NCI-H524 treated with DMSO at 0.1 percent for 48 hours (cell line): ENCODE measurements at places on chromosomes 6 and 20.

DNA sequence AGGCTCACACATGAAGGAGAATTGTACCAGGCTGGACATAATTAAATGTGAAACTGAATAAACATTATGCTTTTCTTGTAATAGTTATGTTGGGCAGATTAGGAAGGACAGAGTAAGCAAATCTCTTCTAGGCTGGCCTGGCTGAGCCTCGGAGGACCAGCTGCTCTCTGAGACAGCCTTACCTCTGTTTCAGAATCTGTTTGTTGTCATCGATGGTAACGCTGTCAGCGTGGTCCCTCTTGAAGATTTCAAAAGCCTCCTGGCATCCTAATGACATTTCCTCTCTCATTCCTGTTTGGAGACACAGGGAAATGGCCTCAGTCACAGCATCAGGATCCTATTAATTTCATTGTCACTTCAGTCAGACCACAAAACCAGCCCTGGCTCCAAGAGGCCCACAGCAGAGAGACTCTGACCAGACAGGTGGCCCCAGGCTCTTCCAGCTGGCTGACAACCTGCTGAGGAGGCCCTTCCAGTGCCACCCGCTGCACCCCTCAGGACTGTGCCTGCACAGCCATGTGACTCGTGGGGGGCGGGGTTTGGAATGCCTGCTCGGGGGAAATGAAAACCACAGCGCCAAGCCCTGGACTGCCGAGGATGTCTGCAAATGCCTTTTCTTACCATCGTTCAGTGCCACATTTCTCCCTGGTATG lies 108.5 kb upstream of the KCNK16 start:
- peak; percentile 70 for DNase-seq

GRCh38 chr20:37297066-37297736 lies 7.7 kb downstream of the MANBAL start:
- DNase-seq = no peak

GRCh38 chr20:63529180-63529860 lies 7.9 kb downstream of the PTK6 start:
- no peak for DNase-seq

GRCh38 chr6:133768656-133769295 lies 120.1 kb upstream of the TCF21 start:
- DNase-seq = no peak

DNA sequence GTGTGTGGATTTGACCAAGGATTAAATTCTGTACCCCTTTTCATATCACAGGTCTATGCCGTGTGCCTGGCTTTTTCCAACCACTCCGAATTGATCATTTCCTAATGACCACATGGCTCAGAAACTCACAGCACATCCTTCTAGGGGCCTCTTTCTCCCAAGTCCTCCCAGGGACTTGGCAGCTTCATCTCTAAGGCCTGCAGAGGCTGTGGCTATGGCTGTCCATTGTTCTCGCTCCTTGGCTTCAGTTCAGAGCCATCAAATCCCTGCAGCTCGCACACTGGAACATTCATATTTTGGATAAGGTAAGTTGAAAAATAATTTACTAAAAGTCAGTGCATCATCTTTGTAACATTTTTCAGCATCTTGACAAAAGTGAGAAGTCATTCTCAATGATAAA lies 497.2 kb upstream of the CDH4 start:
- no peak for DNase-seq

GRCh38 chr6:2375443-2375842 lies 130.0 kb upstream of the GMDS start:
- no peak for DNase-seq

GRCh38 chr6:162591517-162591916 lies 136.0 kb downstream of the PRKN start:
- DNase-seq = no peak

DNA sequence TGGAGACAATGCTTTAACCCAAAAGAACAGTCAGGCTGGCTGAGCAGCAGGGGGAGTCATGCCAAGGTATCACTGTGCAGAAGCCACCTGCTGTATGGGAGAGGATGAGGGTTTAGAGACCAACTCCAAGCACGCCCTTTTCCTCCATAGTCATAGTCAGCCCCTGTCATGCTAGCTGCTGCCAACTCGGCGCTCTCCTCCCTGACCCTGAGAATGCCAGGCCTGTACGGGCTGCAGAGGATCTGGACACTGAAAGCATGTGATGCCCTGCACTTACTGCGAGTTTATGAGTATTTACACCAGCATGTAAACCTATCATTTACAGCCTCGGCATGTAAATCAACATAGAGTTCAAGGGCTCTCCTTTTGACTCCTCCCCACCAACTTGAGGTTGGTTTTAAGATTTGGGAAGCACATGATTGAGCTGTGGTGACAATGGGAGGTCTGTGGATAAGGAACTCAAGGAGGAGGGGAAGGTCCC lies 11.7 kb upstream of the SCUBE3 start:
- DNase-seq = no peak

GRCh38 chr6:113258771-113259170 lies 598.4 kb upstream of the MARCKS start:
- no peak for DNase-seq

- DNase-seq = no peak
Observed at GRCh38 chr6:4314201-4314707, 178.9 kb upstream of the ECI2 start.

DNA sequence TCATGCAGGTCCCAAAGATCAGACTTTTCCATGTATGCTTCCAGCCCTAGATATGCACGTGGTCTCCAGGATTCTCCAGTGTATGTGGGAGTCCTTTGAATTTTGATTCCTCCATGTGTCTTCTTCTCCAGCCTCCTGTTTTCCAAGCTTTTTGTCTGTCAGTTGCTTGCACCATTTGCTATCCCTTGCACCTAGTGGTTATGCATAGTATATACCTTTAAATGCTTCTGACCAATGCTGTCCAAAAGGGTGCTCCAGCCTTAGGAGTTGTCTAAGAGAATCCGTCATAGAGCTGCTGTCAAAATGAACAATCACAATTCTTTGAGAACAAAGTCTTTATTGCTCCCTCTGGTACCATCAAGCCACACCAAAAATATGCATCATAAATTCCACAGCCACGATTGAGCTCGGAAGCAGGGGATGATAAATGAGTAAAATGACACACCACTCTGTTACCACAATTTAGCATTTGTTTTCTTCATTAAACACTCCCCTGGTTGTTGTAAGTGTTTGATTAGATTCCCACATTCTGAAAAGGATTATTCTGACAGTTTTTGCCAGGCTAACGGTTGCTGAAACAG lies 706.2 kb upstream of the GJE1 start:
- no peak for DNase-seq

DNA sequence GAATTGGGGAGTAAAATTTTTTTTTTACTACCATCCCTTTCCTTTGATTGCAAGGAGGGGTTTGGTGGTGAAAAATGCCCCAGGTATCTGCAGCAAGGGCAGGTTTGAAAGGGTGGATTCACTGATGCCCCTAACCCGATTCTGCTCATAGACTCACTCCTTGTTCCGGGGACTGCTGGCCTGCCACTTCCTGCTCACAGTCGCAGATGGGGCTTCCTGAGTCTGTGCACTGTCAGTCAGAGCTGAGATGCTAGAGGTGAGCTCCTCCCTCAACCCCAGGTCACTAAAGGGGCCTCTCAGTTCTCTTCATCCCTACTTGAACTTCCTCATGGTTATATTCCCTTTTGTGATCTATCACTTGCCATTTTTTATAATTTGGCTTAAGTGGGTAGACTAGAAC lies 357.9 kb downstream of the FARS2 start:
- no peak for DNase-seq

DNA sequence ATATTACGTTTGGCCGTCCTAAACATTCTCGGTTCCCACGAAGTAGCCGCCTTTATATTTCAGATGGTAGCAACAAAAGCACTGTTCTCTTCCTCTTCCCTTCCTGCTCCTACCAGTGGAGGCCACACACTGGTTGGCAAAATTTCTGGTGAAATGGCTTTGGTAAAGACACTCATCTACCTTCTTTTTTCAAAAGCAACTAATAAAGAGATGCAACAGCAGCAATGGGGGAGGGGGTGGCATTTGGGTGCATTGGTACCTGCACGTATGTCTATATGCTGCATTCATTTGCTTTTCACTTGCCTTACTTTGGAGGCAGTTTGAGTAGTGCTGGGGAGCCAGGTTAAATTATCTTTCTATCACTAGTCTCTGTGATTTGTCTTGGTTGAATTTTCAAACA lies 6.0 kb downstream of the POU3F2 start:
- no peak for DNase-seq

- no peak for DNase-seq
Observed at GRCh38 chr6:134880487-134881190, 69.3 kb downstream of the ALDH8A1 start.

DNA sequence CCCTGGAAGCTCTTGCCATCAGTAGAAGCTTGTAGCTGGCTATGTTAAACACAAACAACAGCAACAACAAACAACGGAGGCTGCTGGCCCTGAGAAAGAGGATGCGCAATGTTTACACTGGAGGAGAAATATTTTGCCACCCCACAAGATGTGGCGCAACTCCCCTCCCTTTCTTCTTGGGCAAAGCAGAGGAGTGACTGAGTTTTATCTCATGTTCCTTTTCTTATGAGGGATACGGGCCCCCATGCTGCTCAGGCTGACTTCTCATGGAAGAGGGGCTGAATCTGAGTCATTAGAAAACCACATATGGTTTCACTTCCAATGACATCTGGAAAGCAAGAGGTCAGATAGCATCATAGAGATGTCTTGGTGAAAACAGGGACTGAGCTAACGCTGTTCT lies 75.9 kb upstream of the HDDC2 start:
- peak; percentile 27 for DNase-seq

DNA sequence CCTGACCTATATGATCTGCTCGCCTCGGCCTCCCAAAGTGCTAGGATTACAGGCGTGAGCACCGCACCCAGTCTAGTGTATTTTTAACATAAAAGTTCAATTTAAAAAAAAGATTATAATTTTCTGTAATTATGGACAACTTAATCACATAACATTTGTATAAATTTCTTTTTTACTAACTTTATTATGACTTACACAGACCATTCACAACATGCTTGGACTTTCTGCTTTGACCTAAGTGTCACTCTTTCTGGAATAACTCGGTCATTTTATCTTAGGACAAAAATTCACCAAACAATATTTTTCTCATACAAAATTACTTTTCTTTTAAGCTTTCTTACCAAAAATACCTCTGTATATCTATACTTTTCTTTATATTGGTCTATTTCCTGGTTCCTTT lies 15.4 kb upstream of the IL22RA2 start:
- no peak for DNase-seq

- DNase-seq = no peak
Observed at GRCh38 chr20:55761100-55761499, 244.2 kb downstream of the CBLN4 start.

- no peak for DNase-seq
Observed at GRCh38 chr6:84912472-84913322, 148.3 kb upstream of the TBX18 start.

GRCh38 chr20:23622839-23623343 lies 14.9 kb downstream of the CST3 start:
- no peak for DNase-seq

- DNase-seq = no peak
Observed at GRCh38 chr6:124520514-124520913, 441.7 kb upstream of the RNF217 start.

DNA sequence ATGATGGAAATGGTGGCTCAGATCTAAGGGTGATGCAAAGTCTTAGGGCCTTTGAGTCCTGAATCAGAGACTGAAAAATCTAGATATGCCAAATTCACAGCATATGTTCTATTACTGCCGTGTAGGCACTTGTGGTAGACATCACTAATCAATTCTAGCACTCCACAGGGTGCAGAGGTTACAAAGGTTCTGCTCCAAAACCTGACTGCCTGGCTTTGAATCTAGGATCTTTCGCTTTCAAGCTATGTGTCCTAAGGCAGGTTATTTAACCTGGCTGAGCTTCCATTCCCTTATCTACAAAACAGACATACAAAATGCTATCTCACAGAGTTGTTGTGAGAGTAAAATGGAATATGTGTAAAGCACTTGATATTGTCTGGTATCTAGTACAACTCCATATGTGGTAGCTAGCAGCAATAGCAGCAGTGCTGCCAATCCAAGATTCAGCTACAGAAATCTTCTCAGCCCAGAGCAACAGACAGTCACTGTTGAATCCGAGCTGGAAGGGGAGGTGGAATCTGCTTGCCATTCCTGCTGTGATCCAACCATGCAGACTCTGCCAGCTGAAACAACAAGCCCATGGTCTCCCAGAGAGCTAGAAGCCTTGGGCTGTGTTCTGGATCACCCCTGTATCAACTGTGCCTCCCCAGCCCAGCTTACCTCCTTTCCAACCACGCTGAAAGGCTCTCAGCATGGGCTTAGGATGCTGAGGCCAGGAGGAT lies 206.9 kb downstream of the TFAP2C start:
- no peak for DNase-seq

- no peak for DNase-seq
Observed at GRCh38 chr6:41587131-41587879, 41.1 kb downstream of the FOXP4 start.

DNA sequence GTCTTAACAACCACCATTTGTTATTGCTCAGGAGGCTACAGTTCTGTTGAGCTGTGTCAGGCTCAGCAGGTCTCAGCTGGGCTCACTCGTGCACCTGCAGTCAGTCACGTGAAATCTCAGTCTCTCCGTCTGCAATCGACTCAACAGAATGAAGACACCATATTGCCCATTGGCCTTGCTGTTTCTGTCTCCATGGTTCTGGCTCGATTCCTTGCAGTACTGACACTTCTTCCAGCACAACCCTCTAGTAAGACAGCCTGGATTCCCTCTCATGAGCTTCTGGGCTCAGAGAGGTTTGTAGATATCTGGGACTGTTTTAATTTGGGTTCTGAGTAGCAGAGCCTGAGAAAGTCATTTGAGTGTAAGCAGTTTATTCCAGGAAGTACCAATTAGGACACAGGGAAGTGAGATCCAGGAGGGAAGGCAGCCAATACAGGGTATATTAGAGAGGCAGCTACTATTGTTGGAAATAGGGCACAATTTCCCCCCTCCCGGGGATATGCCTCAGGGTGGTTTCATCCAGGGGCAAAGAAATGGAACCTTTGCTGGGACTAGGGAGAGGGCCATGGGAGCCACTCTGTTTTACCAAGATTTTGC lies 87.4 kb upstream of the RALGAPA2 start:
- DNase-seq = no peak

DNA sequence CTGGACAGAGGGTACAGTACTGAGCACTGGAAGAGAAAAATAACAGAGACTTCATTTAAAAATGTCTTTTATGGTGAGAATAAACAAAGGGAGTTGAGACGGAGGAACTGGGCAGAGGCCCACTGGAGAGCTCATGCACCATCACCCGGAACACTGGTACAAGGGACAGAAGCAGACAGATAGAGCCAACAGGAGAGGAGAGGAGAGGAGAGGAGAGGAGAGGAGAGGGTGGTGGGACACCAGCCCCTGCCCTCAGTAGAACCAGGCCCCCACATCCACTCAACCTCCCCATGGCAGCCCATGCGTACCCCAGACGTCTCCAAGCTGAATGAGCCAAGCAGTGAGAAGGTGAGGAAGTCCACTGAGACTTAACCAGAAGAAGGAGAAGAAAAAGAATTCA lies 390.5 kb upstream of the CNR1 start:
- no peak for DNase-seq
